OCI-LY7 (cell line): ENCODE measurements at places on chromosomes 2 and 18. TPM values are rescaled to one million over a fixed set of nuclear protein-coding genes. Genes with fewer than 3 reads are reported as not detected.

ARHGAP15 gene
- 72.1 and 84.1 TPM in 2 replicates for total RNA-seq

ARL6IP6 gene
- total RNA-seq: 58.3 and 61.8 TPM in 2 replicates

ICOS gene
- total RNA-seq: not detected in 2 replicates

FER1L5 gene
- not detected in 2 replicates for total RNA-seq

DNAH6 gene
- total RNA-seq: 1.6 and 3.4 TPM in 2 replicates

RESP18 gene
- not detected in 2 replicates for total RNA-seq

SERPINE2 gene
- total RNA-seq: 0.24 TPM in 1 of 2 replicates, not detected in the other

RBM45 gene
- total RNA-seq: 18.1 and 22.5 TPM in 2 replicates

AKAIN1 gene
- total RNA-seq: not detected in 2 replicates

C2orf92 gene
- total RNA-seq: 10.3 and 11.2 TPM in 2 replicates

GLI2 gene
- total RNA-seq: not detected in 2 replicates

ICA1L gene
- 11.1 and 12.0 TPM in 2 replicates for total RNA-seq

IL37 gene
- total RNA-seq: 0.63 TPM in 1 of 2 replicates, not detected in the other

RRM2 gene
- total RNA-seq: 313 and 324 TPM in 2 replicates

CNDP2 gene
- 85.2 and 94.8 TPM in 2 replicates for total RNA-seq

ZNF892 gene
- total RNA-seq: 2.9 and 4.6 TPM in 2 replicates

C1GALT1C1L gene
- not detected in 2 replicates for total RNA-seq

C2orf78 gene
- not detected in 2 replicates for total RNA-seq

PSMA8 gene
- total RNA-seq: 0.19 and 0.37 TPM in 2 replicates

DYNAP gene
- not detected in 2 replicates for total RNA-seq

CPS1 gene
- total RNA-seq: 0.20 and 0.27 TPM in 2 replicates

TPO gene
- not detected in 2 replicates for total RNA-seq

INHA gene
- not detected in 2 replicates for total RNA-seq

TEX44 gene
- total RNA-seq: not detected in 2 replicates

MBOAT2 gene
- 0.70 and 0.93 TPM in 2 replicates for total RNA-seq

STPG4 gene
- total RNA-seq: 0.68 and 0.72 TPM in 2 replicates

PCARE gene
- total RNA-seq: not detected in 2 replicates

FLACC1 gene
- 0.85 and 1.2 TPM in 2 replicates for total RNA-seq

RSAD2 gene
- total RNA-seq: not detected in 2 replicates

TRABD2A gene
- 1.6 and 1.8 TPM in 2 replicates for total RNA-seq
